ENCODE measurements at places on chromosomes 2 and 18. TPM values are rescaled to one million over a fixed set of nuclear protein-coding genes. Genes with fewer than 3 reads are reported as not detected.

The FHL2 gene
- 17.8 TPM for total RNA-seq

The SKOR2 gene
- total RNA-seq = not detected

The CCDC85A gene
- 0.34 TPM for total RNA-seq

GRCh38 chr2:12675801-12676200 is 40.9 kb upstream of the TRIB2 start:
- no peak for DNase-seq

GRCh38 chr2:207255565-207256470 is 90.1 kb upstream of the KLF7 start:
- no peak for DNase-seq

DNA sequence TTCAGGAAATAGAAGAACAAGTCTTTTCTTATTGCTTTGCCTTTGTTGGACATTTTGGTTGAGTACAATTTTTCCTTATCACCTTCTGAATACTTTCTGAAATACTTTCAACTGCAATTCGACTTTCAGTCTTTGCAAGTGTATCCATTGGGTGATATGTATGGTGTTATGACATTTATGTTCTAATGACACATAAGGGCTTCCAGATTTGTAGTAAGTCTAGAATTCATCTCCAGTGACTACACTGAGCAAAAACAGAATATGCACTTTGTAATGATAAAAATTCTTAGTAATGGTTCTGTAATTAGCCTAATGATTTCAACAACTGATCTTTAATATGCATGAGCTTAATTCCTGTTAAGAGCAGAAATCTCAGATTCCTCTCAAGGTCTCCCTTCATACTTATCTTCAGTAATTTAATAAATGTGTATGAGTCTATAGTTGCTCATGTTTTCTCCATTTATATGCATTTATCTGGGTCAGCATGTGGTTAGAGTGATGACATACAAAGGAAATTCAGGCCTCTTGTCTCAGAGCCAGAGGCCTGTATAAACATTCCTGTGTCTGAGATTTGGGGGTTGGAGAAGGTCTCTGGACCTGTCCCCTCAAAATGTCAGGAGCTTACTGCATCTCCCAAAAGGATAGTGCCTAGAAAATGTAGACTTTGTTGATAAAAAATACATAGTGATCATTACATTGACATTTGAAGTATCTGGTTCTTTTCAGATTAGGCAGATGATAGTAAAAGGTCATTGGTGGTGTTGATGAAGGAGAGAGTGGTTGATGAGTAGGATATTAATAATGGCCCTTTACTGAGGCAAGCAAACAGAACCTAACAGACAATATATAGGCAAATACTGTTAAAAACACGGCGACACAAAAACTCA is 114.9 kb downstream of the QPCT start:
- no peak for DNase-seq

- peak; percentile 39 for DNase-seq
Observed at GRCh38 chr2:241814643-241815476, 5.9 kb downstream of the NEU4 start.

- DNase-seq = no peak
Observed at GRCh38 chr2:228377533-228377932, 196.0 kb upstream of the SPHKAP start.

- DNase-seq = no peak
Observed at GRCh38 chr2:138321458-138321857, 180.1 kb upstream of the SPOPL start.

DNA sequence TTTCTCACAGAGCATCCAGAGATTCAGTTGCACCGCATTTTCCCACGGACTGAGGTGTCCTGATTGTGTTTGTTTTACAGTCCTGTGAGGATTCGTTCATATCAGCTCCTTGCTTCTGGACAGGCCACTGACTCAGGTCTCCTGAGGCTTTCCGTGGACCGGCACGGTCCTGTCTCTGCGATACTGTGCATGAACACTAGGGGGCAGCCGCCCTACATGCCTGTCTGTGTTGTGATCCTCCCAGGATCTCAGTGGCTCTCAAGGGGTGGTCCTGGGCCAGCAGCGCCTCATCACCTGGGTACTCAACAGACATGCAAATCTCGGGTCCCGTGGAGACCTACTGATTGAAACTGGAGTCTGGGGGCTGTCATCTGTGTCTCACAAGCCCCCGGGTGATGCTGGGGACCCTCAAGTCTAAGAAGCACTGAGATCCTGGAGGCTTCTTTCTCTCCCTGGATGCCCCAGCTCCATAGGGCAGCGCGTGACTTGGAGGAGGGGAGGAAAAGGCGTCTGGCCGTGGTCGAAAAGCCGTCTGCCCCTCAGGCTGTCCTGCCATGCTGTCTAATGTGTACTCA is 28.9 kb downstream of the IL1R2 start:
- peak; percentile 82 for DNase-seq

DNA sequence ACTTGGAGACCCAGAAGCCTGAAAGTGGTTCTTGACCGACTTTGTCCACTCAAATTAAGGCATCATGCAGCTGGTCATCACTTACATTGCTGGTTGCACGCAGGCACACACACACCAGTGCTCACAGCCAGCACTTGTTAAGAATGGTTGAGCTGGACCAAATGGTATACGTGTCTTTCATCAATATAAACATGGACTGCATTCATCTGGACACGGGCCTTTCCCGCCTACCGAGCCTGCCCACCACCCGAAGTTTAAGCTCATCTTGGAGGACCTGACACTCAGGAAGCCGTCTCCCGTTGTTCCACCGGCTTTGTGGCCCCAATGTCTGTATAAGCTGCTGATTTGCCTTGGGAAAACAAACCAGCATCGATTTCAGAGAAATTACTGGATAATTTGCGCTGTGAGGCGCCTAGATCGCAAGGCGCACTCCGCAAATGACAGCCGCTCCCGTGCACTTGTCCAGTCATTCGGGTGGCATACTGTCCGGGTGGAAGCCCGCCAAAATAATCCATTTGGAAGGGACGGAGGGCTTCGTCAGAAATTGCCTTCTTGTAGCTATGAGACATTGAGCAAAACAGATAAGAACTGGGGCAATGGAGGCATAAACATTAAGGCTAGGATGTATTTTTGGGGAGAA is 40.1 kb upstream of the AKAIN1 start:
- DNase-seq = no peak

DNA sequence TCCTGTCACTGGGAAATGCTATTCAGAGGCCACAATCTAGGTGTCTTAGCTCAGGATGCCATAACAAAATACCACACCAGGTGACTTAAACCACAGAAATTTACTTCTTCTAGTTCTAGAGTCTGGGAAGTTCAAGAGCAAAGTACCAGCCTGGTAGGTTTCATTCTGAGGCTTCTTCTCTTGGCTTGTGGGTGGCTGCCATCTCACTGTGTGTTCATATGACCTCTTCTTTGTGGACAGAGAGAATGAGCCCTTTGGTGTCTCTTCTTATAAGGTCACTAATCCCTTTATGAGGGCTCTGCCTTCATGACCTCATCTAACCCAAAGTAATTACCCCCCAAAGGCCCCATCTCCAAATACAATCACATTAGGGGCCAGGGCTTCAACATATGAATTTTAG is 57.3 kb downstream of the RHOB start:
- DNase-seq = no peak

DNA sequence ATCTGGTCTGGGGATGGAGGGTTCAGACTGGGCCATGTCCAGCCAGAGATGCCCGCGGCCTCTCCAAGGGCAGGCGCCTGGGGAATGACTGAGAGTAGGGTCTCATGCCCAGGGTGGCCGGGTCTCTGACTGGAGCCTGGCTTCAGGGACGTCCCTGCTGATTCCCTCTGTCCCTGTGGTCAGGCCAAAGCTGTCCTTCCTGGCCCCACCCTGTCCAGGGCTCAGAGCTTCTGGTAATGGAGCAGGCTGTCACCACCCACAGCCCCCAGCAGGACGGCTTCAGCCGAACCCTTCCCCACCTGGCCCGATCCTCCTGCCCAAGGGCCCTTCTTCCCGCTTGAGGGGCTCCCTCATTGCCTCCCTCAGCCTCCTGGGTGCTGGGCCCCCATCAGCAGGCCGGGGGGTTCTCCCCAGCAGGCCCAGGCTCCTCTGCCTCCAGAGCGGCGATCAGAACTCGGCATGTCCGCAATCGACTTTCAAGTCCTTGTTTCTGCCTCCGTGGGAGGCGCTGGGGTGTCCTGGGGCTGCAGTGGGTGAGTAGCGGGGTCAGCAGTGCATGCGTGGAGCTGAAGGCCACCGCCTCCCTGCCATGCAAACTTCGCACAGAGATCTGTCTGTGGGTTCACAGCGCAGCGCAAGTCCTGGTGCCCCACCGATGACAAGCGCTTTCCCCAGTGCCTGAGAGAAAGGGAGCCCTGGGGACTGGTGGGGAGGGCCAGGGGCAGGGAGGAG is 18.3 kb downstream of the RAMP1 start:
- DNase-seq = no peak

DNA sequence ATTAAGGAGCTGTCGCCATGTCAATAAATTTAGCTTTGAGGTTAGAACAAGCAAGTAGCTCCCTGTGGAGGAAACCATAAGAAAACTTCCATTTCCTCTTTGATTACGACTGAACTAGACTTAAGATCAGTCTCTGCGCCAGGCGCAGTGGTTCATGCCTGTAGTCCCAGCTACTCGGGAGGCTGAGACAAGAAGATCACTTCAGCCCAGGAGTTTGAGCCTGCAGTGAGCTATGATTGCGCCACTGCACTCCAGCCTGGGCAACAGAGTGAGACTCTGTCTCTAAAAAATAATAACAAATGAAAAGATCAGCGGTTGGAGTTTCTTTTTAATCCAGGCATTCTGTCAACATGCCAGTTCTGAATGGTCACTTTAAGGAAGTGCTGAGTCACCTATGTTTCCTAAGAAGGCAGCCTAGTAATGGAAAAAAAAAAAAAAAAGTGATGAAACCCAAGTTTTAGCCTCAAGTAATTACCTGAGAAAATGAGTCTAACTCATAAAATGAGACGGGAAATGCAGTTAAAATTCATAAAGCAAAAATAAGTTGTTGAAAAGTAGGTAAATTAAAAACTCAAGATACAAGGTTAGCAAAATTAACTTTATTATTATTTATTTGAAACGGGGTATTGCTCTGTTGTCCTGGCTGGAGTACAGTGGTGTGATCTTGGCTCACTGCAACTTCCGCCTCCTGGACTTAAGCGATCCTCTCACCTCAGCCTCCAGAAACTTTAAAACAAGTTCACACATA is 10.2 kb downstream of the C18orf32 start:
- no peak for DNase-seq

DNA sequence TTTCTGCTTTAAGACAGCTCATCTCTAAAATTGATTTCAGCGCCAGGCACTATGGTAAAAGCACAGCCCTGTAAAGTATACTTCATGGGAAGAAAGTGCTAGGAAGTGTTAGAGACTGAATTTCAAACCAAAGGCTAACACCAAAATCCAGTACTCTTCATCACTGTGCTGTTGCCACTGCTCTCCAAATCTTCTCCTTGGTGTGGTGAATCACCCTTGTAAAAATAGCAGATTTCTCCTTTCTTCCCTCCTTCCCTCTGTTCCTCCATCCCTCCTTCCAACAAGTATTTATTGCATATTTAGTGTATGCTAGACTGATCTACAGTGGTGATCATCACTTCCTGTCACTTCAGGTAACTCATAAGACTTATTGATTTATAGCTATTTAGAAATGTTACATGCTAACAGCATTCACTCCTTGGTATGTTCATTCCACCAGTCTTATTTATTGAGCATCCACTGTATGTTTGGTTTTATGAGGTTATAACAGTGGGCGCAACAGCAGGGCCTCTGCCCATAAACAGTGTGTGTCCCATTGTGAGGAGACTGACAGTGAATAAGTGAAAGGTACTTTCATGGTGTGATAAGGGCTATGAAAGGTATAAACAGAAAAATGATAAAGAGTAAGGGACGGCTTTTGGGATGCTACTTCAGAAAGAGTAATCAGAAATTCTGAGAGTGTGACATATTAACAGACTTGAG is 20.0 kb downstream of the KDM3A start:
- DNase-seq = no peak

DNA sequence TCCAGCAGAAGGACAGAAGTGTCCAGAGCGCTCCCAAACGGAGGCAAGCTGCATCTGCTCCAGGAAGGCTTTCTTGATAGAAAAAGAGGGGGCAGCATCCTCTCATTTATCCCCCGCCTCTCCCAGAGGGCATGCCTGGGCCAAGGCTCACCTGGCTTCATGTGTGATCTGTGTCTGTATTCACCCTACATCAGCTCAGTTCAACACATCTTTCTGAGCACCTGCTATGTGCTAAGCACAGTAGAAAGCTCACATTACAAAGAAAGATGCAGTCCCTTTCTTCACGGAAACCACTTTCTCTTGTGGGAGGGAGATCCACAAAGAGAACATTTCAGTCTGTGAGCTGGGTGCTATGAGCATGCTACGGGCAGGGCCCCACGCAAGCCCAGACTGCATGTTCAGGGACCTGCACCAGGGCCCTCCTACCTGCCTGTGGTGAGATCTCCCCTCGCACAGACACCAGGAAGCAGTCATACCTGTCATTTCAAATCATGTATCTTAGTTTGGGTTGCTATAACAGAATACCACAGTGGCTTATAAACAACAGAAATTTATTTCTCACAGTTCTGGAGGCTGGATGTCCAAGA is 90.7 kb downstream of the PDCL3 start:
- no peak for DNase-seq

DNA sequence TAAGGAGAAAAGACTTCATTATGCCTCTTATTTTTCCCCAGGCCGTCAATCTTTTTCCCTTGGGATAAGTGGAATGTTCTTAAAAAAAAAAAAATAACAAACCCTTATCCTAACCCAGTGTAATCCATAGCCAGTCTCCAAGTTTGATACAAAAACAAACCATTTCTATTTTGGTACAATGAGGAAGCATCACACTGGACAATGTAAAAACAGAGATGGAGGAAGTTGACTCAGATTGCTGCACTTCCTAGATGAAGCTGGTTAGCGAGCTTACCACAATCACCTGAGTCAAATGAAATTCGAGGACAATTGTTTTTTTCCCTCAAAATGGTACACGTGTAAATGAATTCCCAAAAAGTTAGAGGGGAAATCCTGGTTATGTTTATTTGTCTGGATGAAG is 259.7 kb downstream of the TCF4 start:
- DNase-seq = no peak

- DNase-seq = no peak
Observed at GRCh38 chr18:61797696-61798590, 94.9 kb downstream of the RNF152 start.

DNA sequence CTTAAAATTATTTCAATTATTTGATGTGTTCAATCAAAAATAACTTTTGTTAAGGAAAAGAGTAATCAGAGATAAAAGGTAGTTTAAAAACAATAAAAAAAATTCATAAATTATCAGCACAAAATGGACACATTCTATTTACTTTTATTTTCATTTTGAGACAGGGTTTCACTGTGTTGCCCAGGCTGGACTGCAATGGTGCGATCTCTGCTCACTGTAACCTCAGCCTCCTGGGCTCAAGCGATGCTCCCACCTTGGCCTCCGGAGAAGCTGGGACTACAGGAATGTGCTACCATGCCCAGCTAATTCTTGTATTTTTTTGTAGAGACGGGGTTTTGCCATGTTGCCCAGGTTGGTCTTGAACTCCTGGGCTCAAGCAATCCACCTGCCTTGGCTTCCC is 47.1 kb downstream of the LPIN2 start:
- no peak for DNase-seq

GRCh38 chr2:16931441-16931840 is 265.8 kb upstream of the CYRIA start:
- no peak for DNase-seq

- DNase-seq = no peak
Observed at GRCh38 chr18:56804395-56804794, 153.2 kb downstream of the WDR7 start.
